ENCODE measurements at places on chromosomes 5 and 9.

- DNase-seq = no peak
These were observed 16.0 kb downstream of the ATP10B start for GRCh38 chr5:160835818-160836528.

DNA sequence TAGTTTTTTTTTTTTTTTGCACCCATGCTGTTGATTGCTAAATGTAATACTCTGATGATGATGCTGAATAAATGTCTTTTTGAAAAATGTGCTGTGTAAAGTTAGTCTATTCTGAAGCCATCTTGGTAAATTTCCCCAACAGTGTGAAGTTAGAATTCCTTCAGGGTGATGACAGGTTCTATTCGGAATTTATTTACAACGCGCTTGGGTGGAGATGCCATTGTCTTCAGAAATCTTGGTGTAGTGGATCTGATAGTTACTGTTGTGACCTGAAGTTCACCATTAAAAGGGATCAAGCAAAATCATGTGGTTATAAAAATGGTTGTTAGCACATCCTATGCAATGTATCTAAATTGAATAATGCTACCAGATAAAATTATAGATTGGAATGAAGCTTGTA, 36.3 kb upstream of the DMRT1 start:
- no peak for DNase-seq

DNA sequence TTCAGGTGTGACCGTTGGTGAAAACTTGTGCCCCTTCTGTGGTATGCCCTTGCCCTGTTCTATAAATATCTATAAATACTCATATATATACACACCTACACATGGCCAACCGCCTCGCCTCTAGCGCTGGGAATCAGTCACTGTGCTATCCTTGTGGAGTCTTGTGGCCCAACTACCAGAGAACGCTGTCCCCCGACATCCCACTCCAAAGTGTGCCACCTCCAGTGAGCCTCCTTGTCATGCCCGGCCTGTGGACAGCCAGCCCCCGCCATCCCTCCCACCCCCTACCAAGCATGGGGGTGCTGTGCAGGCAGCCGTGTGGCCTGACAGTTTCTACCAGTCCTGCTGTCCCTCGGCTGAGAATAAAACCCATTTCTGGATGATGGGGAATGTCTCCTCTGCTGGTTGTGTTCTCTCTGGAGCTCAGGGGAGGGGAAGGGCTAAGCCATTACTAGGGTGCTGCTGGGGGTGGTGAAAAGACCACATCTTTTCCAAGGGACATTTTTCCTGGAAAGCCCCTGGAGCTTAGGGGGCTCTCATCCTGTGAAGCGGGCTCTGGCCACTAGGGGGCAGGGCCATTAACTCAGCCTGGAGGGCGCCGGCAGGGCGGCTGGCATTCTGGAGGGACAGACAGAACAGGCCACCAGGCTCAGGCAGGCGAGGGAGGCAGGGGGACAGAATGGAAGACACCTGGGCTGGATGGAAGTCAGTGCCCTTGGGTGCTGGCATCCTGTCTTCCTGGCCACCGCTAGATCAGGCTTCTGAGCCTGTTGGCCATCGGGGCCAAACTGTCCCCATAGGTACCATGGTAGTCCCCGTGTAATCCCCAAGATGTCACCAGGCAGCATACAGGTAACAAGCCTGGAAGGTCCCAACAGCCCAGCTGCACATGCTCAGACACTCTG, 20.7 kb downstream of the GOLGA2 start:
- DNase-seq = peak; percentile 88

DNA sequence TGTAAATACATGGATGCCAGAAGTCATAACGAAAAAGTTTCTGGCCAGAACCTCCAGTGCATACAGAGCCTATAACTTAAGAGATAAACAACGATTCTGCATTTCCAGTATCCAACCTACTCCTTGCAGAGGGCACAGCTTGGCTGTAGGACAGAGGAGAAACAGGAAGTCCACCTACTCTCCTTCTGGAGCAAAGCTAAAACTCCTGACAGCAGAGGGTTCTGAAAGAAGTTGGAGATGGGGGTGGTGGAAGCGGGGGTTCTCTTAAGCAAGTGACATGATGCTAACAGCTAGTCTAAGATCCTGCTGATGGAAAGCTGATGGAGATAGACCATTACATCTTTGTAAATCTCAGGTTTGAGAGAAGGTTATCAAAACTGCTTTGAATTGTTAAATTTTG, 35.5 kb upstream of the CTNNAL1 start:
- no peak for DNase-seq

- DNase-seq = no peak
These were observed 5.4 kb upstream of the PITX1 start for GRCh38 chr5:135039271-135040033.

DNA sequence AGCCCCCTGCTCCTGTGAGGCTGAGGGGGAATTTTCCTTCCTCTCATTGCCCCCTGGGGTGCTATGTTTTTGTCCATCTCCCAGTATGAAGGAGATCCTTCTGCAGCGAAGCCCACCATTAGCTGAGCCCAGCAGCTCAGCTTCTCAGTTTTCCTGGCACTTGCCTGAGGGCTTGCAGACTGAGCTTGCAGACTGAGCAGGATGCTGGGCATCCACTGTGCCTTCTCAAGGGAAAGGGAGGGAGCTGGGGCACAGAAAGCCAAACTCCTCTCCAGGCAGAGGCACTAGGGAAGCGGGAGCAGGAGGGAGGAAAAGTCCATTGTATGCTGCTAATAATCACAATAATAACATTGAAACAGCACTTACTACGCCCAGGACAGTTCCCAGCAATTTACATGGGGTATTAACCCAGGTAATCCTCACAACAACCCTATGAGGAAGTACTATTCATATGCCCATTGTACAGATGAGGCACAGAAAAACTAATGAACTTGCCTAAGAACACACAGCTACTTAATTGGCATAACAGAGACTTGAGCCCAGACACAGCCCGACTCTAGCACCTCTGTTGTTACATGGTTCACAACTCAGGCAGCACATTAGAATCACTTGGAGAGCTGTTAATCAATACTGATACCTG, 86.9 kb upstream of the SSBP2 start:
- DNase-seq = no peak

- DNase-seq = no peak
These were observed 7.2 kb downstream of the FAM219A start for GRCh38 chr9:34451135-34451534.

GRCh38 chr5:150789943-150790611, 11.5 kb downstream of the SMIM3 start:
- peak; percentile 70 for DNase-seq

GRCh38 chr5:134975843-134976242, 8.1 kb downstream of the CATSPER3 start:
- no peak for DNase-seq

GRCh38 chr9:92989561-92989960, 42.2 kb downstream of the FGD3 start:
- no peak for DNase-seq

- peak; percentile 49 for DNase-seq
These were observed 206.6 kb upstream of the RFX3 start for GRCh38 chr9:3732077-3733038.

DNA sequence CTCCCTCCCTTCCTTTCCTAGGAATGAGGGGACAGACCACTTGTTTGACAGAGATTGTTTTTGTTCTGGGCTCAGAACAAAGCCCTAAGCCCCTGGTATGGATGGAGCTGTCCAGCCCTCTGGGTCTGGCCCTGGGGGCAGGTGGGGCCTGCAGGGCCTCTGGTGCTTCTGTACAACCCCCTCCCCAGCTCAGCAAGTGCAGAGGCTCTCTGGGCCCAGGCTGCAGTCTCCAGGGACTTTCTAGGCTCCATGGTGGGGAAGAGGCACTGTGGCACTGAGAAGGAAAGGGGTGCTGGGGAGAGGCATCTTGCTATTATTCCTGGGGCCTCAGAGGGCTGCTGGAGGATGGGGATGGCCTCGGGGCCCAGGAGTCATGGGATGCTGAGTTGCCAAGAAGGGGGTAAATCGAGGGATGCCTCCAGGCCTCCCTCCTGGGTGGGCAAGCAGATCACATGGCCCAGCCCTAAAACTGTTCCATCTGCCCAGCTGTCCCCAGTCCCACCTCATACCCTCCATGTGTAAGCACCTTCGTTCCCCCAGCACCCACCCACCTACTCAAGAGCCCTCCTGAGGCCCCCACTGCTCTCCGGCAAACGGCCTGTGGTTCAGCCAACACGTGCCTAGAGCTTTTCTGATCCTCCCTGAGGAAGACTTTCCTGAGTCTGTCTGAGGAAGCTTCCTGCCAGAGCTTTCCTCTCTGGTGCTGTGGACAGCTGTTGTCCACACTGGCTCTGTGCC, 225.7 kb downstream of the CACNA1B start:
- no peak for DNase-seq

GRCh38 chr5:137778772-137779564, 24.8 kb upstream of the HNRNPA0 start:
- no peak for DNase-seq
